ENCODE measurements at places on chromosomes 1 and 21.

- DNase-seq: no peak
Observed at GRCh38 chr1:229905031-229905545, 161.9 kb upstream of the GALNT2 start.

DNA sequence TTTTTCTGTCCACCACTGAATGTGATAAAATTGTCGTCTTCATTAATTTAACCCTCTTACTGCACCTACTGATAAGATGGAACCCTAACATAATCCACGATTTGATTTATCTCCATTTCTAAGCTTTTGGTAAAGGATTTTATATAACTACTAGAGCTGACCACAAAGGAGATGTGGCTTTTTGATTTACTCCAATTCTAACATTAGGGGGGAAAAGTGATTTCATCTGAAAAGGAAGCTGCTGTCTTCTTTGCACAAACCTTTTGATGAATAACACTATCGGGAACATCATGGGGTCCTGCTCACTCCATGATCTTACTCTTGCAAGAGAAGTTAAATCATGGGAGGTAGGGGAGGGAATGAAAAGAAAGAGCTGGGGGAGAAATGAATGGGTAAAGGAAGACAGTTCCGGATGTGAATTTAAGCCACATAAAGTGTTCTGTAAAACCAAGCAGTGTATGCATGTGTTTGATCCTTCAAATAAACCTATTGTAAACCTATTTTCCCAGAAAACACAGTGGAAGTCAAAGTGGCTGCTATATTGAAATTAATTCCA is 161.8 kb downstream of the GABPA start:
- no peak for DNase-seq

DNA sequence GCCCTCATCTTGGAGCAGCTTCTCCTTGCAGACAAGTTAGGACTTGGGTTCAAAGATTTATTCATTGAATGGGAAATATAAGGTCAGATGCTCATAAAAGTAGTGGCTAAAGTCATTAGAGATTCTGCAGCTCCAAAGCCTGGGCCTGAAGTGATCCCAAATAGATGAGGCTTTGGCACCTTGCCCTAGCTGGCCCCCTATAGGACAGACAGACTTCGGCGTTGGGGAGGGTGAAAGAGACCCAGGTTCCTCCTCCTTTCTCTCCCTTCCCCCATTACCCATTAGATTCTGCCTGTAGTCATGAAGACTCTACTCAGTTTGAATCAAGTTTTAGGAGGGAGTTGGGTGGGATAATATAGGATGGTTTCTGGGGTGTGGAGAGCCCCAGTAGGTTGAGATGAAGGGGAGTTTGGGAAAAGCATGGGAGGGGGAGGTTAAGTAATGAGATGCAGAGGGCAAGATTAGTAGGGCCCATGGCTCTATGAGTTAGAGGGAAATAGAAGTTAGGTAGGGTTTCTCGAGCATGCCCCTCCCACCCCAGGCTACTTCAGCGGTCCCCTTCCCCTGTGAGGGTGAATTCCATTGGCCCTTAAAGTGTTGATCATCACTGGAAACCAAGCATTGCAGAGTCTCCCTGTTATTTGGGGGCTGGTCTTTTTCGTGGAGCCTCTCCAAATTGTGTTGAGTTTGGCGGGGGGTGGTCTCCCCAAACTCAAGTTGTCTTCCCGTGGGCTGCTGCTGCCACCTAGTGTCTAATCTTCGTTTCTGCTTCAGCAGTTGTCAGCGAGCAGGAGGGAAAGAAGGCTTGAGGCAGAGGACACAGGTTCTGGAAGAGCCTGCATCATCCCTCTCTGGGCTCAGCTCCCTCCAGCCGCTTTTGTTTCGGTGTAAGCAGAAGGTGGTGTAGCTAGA is 2.1 kb upstream of the AHDC1 start:
- DNase-seq: peak; percentile 76

GRCh38 chr1:32431736-32432400 is 33.0 kb upstream of the ZBTB8B start:
- no peak for DNase-seq

- DNase-seq: no peak
Observed at GRCh38 chr1:118985640-118986554, 2.2 kb downstream of the TBX15 start.

DNA sequence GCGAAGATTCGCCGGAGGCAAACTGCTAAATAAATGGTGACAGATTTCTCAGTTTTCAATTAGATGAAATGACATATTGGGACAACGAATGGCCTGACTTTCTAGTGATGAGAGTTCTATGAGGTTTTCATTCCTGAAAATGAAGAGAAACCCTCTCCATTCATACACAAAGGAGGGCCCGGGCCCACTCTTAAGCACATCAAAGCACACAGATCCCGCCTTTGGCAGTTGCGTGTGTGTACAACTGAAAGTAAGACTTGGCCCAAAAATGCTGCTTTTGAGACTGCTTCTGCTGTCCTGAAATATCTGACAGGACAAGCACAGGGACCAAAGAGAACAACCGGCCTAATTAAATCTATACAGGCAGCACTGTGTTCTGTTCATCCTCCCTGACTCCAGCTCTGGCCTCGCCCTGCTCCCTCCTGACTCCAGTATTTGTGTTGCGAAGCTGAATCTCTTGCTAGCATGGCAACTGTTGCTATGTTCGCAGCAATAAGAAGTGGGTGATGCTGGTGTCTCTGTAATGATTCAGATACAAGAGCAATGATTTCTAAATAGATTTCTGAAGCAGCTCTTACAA is 7.4 kb downstream of the LRRC53 start:
- DNase-seq: no peak

- DNase-seq: no peak
Observed at GRCh38 chr1:219339466-219339865, 165.8 kb downstream of the LYPLAL1 start.

- no peak for DNase-seq
Observed at GRCh38 chr1:16397120-16397519, 30.1 kb downstream of the SZRD1 start.
